Urinary bladder (tissue), 4 donors: ENCODE measurements at places on chromosomes 16 and 17.

DNA sequence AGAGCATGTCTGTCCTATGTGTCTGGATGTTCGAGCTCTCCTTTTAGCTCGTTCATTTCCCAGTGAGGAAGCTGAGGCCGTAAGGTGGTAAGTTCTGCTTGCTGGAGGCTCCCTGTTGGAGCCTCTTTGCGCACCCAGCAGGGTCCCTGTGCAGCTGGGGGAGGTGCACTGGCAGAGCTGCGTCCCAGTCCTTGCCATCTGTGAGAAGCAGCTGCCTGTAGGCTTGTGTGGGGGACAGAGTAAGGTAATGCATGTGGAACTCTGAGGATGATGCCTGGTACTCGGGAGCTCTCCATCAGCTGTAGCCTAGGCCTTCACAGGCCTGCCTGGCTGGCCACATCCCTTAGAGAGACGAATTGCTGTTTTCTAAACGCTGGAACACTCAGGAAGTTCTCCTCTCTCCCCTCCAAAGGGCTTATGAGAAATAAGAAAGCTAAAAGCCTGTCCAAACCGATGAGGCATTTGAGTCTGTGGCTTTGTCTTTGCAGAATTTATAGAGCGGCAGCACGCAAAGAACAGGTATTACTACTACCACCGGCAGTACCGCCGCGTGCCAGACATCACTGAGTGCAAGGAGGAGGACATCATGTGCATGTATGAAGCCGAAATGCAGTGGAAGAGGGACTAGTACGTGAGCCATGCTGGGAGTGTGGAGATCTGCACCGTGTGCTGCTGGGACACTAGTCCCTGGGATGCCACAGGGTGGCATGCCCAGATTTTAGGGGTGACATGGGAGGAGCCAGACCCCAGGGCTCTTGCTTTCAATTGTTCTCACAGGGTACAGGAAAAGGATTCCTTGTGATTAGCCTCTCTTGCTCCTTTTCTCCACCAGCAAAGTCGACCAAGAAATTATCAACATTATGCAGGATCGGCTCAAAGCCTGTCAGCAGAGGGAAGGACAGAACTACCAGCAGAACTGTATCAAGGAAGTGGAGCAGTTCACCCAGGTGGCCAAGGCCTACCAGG is 1.6 kb downstream of the NDUFB10 start:
- DNase-seq = no peak

GRCh38 chr16:51049276-51049675 is 101.8 kb downstream of the SALL1 start:
- no peak for DNase-seq

GRCh38 chr17:6867849-6868248 is 36.3 kb upstream of the TEKT1 start:
- no peak for DNase-seq

DNA sequence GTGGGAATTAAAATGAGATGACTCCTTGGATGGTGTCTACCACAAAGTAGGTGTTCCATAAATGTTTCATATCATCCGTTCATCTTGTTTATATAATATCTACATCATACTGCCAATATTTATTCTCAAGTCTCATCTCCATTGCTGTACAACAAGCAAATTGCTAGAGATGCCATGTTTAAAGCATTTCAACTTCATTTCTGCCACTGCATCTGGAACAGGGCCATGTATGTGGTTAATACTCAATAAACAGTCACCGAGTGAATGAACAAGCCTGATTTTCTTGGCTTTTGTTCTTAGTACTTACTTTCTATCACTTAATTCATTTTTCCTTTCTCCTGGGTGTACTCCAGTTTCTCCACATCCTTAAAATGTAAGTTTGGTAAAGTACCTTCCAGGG is 107.6 kb downstream of the KCNJ2 start:
- no peak for DNase-seq

GRCh38 chr16:30447512-30448226 is 2.0 kb upstream of the SEPHS2 start:
- DNase-seq = no peak

- no peak for DNase-seq
Measured at GRCh38 chr16:48165961-48166578, 10.3 kb upstream of the ABCC12 start.

DNA sequence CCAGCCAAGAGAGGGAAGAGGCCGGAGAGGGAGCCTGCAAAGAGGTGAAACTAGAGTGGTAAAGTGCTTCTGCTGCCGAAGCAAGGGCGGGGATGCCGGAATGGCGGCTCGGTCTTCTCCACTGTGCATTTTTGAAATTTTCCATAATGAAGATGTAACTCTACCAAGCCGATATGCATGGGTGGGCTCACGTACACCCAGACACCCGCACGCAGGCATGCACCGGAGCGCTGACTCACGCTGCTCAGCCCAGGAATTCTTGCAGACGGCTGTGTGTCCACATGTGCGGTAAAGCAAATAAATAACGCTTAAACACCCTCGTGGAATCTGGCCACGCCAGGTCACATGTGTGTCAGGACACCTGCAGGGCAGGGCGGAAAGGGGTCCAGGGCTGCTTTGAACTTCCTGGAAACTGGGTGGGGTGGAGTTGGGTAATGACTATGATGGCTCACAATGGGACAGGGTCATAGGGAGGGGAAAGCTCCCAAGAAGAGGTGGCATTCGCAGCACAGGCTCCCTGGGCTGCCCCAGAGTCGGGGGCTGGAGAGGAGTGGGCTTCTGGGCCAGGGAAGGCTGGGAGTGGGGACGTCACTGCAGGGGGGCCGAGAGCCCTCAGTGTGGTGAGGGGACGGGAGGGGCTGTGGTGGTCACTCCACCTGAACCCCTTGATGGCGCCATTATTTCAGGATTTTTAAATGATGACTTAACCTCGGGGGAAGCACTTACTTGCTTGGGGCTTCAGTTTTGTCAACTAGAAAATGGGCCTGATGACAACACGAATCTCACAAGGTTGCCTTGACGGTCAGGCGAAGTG is 265.5 kb downstream of the PARN start:
- peak; percentile 21 for DNase-seq

- no peak for DNase-seq
Measured at GRCh38 chr16:72291531-72291981, 119.6 kb upstream of the PMFBP1 start.

- DNase-seq = no peak
Measured at GRCh38 chr17:36197387-36197703, 787 bp upstream of the CCL3L1 start.

DNA sequence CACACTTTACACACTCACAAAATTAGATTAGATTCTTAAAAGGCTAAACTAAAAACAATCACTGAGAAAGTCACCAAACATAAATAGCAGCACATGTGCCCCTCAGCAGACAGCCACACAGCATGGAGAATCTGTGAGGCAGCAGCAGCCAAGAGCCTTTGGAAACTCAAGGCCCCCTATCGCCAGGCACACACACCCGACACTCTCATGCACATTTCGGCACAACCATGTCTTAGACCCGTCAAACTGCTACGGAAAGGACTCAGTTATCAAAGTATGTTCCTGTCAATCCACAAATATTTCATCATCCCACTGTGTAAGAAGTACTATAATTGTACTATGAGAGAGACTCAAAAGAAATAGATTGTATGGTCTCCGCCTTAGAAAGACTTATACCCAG is 20.9 kb downstream of the UBE2O start:
- no peak for DNase-seq

DNA sequence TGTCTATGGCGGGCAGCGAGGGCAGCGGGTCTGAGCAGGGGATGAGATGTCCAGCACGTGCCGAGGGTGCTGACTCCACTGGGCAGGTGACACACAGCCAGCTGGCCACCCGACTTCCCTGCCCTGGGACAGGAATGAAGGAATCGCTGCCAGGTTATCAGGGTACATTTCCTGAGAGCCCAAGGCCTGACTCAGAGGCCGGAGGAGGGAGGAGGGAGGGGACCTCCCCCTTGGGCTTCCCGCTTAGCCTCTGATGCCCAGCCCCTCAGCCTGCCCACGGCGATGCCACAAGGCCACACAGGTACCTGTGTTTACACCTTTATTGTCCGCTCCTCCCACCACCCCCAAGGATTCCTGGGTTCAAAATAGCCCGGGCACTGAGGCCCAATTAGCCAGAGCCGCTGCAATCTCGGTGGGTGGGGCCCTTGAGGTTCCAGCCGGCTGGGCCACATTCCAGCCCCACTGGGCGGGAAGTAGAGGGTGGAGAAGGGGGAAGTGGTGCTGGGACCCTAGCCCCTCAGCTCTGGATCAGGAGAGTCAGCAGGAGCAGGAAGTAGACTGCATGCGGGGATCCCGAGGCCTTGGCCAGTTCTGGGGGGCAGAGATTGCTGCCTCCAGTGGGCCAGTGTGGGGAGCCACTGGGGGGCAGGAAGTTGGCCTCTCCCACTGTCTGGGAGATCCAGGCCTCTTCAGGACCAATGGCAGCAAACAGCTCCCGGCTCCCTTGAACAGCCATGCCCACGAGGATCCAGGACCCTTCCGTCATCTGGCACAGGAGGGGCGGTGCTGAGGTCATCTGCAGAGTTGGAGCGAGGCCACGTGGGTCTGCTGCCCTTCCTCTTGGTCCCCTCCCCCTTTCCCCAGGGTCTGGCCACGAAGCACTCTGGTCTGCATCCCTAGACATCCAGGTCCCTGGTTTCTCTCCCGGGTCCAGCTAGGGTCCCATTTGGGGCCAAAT is 3.4 kb upstream of the PRSS8 start:
- peak; percentile 67 for DNase-seq

- DNase-seq = no peak
Measured at GRCh38 chr16:80007231-80007630, 406.7 kb upstream of the MAF start.

DNA sequence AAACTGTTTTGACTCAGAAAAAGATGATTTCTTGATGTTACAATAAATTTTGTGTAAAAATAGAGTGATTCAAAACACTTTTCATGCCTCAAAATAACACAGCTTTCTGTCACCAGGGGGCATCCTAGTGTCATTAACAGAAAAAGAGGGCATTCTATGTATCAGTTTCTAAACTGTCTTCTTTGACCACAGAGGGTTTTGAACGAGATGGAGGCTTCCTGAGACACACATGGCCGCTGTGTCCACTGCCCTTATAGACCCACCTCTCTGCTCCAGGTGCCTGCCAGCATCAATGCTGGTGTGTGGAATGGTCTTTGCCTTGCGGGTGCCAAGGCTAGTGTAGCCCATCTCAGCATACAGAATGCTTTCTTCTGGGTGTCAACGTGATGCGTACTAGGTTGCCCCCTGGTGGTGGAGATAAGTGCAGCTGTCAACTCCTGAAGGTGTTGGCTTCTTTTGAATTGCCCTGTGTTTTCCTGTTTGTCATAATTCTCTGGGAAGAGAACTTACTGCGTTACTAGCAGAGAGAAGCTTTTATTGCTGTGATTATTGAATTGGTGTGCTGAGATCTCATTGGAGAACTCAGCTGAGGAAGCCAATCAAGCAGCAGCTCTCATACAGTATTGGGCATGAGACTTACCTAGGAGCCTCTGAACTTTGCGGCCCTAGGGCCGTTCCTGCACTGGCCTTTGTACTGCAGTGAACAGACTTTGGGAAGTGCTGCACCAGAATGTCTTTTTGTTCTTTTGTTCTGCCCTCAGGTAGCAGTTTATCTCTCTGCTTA is 38.6 kb downstream of the USP10 start:
- DNase-seq = no peak

DNA sequence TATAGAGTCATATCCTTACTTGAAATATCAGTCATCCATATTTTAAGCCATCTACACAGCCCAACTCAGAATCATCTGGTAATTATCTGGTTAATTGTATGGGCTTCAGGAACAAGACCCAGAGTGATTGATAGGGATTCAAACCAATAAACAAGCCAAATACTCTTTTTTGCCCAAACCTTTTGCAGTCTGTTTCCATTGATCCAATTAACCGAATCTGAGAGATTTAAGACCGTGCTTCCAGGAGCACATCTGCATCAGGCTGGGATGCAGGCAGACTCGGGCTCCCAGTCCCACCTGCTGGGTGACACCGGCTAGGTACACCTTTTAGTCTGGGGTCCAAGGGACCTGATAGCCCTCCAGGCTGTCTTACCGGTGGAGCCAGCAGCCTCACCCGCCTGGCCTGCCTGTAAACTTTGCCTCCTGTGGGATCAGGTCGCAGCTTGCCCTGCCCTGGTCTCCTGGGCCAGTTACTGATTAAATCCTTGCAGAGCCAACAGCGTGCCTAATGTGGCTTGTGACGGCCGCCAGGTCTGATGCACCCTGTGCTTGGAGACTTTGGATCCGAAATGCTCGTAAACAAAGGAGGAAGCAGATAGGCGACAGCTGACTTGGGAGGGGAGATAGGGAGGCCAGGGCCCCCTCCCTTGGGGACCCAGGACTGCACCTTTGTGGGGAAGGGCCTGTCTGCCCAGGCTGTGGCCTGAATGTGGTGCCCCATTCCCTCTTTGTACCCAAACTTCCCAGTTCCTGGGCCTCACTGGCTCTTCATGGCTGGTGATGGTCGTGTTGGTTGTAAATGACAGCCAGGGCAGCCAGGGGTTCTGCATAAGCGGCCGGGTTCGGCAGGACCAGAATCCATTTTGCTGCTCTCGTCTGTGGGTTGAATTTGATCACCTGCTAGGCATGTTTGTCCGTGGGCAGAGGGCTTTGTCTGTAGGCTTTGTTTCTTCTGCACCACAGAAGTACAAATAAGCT is 3.8 kb downstream of the CMIP start:
- DNase-seq = no peak

DNA sequence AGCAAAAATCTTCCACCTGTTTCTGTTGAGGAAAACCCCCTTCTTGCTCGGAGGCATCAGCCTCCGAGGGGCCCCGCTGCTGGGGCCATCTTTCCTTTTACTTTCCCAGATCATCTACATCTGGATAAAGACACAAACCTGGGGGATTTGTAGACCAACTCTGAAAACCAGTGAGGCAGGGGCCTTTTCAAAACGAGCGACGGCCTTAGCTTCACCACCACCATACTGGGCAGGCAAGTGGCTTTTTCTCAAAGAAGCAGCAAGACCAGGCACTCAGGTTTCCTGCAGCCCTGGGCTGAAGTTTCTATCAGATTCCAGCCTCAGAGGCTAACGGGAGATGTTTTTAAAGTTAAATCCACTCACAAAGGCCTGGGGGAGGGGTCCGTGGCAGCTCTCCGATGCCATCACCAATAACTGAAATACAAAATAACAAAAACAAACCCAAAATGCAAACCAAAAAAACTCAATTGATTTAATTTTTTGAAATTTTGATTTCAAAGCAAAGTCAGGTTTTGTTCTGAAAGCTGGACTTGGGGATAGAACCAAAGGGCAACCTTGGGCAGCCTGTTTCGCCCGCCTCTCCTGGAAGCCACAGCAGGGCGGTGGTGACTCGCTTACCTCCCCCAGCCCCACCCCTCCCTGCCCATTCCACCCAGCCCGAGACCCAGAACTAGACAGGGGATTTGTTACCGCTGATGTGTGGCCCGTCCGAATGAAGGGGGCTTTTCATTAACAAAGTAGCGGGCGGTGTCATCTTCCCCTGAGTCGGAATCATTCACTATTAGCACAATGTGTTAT is 55.8 kb downstream of the SALL1 start:
- DNase-seq = no peak

GRCh38 chr17:4769628-4770027 is 2.1 kb upstream of the TM4SF5 start:
- no peak for DNase-seq

GRCh38 chr17:75856062-75856756 is 1.1 kb upstream of the WBP2 start:
- no peak for DNase-seq

DNA sequence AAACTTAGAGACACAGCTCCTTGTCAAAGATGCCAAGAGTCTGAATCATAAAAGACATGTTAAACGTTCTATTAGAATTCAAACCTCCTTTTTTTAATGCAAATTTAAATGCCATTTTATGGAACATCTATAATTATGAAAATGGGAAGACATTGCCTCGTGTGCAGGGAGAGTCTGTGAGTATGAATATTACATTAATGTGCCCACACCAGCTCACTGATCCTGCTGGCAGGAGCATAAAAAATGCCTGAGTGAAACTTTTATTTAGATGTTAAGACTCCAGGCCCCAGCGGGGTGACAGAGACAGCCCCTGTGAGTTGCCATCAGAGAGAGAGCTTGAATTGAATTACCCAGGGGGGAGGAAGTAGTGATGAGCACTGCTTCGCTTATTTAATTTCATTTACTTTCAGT is 84.8 kb downstream of the SNX11 start:
- no peak for DNase-seq
